ENCODE measurements at places on chromosomes 1 and 21.

- no peak for DNase-seq
Observed at GRCh38 chr1:12180315-12180714, 13.5 kb downstream of the TNFRSF1B start.

GRCh38 chr1:198639671-198640143 is 867 bp downstream of the PTPRC start:
- DNase-seq = no peak

GRCh38 chr1:107228704-107229371 is 88.0 kb downstream of the NTNG1 start:
- DNase-seq = no peak

- DNase-seq = peak; percentile 22
Observed at GRCh38 chr1:8477166-8477982, 159.5 kb downstream of the SLC45A1 start.

All from DMS79 (cell line).